Stimulated activated CD4-positive, alpha-beta T cell treated with anti-CD3 and anti-CD28 coated beads, Interleukin-1b, Interleukin-23, amount 100 ng/mL, for 4 hours (primary cell): ENCODE measurements at places on chromosomes 1 and 21.

- no peak for DNase-seq
Measured at GRCh38 chr1:173507205-173507846, 30.2 kb downstream of the PRDX6 start.

GRCh38 chr1:233240371-233240770 lies 55.2 kb downstream of the PCNX2 start:
- no peak for DNase-seq

GRCh38 chr1:40849801-40850592 lies 12.2 kb downstream of the CITED4 start:
- DNase-seq = peak; percentile 77

DNA sequence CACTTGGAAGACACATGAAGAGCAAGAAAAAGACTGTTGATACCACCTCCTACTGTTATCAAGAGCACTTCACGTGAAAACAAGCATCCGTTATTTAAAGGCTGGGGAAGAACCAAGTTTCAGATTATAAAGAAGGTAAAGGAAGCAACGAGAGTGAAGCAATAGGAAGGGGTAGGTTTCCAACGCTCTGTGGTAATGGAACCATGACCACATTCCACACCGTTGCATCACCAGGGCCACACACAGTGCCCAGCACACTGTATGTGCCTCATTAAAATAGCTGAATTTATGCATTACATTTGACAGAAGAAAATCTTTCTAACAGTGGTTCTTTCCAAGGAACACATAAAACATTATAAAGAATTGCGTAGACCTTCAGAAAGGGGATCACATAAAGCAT lies 435.8 kb downstream of the MRPL39 start:
- no peak for DNase-seq

- no peak for DNase-seq
Measured at GRCh38 chr1:228453022-228453560, 34.1 kb upstream of the RNF187 start.
